ENCODE measurements at places on chromosomes 4 and X. TPM values are rescaled to one million over a fixed set of nuclear protein-coding genes. Genes with fewer than 3 reads are reported as not detected.

Gene GATA1
- not detected for total RNA-seq

Gene NSUN7
- 0.36 TPM for total RNA-seq

Gene HSD17B13
- 0.08 TPM for total RNA-seq

Gene PCDH10
- 0.13 TPM for total RNA-seq

Gene CXorf38
- total RNA-seq: 10.4 TPM

Gene RPA4
- total RNA-seq: 0.41 TPM

Gene SUPT20HL1
- not detected for total RNA-seq

All from A549 treated with CORT108297 at 1 μM for 4 hours (cell line).